Stimulated activated effector memory CD8-positive, alpha-beta T cell treated with anti-CD3 and anti-CD28 coated beads, Interleukin-12 subunit alpha, Interleukin-12 subunit beta, amount 100 ng/mL, for 72 hours (primary cell): ENCODE measurements at places on chromosomes 5 and 9.

DNA sequence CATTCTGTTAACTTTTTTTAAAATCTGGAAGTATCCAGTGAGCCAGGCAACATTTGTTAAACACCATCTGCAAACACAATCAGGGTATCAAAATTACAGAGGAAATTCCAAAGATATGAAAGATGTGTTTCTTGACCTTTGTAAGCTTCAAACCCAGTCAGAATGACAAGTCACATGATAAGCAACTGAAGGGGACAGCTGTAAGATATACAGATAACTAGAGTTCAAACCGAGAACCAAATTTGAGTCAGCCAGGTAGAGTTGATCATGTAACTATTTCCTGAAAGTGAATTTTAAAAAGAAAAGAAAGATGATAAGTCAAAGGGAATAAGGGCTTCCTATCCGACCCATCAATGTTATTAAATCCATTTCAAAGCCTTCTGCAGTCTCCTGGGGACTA lies 196.2 kb downstream of the DEPDC1B start:
- DNase-seq: no peak

DNA sequence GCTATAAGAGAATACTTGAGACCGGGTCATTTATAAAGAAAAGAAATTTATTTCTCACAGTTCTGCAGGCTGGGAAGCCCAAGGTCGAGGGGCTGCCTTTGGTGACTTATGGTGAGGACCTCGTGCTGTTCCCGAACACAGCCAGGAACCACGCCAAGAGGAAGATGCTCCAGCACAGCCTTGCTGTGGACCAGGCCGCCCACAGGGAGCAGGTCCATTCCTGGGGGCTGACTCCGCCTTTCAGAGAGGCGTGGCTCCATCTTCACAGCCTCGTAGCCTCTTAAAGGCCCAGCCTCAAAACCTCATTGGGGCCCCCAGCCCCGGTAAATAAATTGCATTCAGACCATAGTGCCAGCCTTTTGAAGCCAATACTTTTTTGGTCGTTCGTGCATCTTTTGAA lies 93.5 kb upstream of the CACNA1B start:
- DNase-seq: no peak

DNA sequence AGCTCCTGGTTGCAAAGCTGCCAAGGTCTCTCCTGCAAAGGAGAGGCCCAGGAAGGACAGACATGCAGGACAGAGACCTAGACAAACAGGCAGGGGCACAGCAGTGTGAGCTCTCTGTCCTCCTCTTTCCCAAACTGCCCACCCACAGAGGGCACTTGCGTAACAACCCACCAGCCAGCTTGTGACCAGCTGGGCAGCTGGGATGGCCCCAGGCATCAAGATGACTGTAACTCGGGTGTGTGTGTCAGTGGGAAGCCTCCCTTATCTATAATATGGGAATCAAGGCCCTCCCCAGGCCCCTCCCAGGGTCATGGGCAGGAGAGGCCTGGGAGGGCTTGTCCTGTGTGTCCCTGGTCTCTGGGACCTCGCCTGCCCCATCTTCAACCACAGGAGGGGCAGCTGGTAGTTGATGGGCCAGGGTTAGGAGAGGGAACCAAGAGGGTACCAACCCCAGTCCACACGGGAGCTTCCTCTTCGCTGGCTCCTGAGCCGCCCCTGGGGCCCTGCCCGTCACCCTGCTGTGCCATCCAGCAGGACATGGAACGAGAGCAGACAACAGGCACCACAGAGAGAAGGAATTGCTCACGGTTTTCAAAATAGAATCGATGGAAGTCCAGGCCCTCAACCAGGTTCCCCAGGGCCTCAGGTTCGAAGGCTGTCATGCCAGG lies 37.9 kb downstream of the SLC6A7 start:
- no peak for DNase-seq

DNA sequence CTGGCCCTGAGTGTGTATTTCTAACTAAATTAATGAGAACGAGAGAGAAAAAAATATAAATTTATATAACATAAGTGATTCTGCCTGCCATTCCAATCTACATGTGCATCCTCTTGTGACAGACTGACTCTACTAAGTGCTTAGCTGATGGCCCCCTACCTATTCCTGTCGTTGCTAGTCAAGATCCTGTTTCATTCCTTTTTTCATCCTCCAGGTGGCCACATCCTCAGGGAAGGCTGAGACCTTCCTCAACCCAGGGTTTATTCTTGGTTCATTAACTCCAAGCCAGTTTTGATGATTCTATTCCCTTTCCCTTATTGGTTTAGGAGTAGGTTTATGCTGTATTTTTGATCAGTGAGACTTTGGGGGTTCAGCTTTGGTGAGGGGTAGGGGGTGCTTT lies 201.3 kb downstream of the C9orf152 start:
- no peak for DNase-seq

DNA sequence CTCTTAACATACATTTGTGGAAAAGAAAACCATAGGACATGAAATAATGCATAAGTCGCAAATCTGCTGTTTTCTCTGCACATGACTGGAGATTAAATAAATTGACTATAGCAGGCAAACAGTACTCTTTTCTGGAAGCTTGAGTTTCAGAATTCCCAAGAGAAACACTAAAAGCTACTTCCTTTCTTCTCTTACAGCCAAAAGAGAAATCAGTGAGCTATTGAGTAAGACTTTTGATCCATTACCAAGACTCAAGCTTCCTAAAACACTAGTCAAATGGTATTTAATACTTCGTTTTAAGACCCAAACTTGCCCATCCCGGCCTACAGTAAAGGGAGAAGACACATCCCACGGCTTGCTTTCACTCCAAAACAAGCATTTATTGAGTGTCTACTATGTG lies 335.8 kb upstream of the PUM3 start:
- no peak for DNase-seq

GRCh38 chr9:19281801-19282200 lies 51.3 kb downstream of the DENND4C start:
- DNase-seq: no peak
